ENCODE measurements at places on chromosomes 5 and 9.

GRCh38 chr9:127586096-127586495 lies 26.0 kb upstream of the STXBP1 start:
- no peak for DNase-seq

GRCh38 chr5:50766462-50766861 lies 100.0 kb downstream of the PARP8 start:
- DNase-seq, result no peak

- DNase-seq, result no peak
Observed at GRCh38 chr5:153372425-153373129, 117.9 kb upstream of the GRIA1 start.

DNA sequence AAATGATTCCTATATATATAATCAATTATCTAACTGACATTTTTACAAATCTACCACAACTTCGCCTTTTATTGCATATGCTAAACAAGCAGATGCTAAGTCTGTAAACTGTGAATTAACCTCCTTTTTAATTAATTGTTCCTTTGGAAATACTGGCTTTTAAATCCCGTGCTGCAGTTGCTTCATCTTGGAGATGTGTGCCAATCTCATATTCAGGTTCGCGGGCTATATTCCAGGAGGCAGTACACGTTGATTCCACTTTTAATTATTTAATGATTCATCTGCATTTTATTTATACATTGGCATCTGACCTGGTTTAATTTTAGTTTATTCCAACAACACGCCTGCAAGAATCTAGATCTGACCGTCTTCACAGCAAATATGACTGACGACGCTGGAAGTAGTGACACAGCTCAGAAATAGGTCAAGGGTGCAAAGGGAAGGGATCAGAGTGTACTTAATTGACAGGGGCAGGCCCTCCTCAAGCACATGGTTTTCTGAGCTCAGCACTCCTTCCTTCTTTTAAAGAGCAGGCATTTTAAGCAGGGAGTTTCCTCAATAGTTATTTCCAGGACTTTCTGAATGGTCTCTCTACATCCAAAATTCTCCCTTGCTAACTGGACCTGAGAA lies 125.2 kb downstream of the GLIS3 start:
- no peak for DNase-seq

DNA sequence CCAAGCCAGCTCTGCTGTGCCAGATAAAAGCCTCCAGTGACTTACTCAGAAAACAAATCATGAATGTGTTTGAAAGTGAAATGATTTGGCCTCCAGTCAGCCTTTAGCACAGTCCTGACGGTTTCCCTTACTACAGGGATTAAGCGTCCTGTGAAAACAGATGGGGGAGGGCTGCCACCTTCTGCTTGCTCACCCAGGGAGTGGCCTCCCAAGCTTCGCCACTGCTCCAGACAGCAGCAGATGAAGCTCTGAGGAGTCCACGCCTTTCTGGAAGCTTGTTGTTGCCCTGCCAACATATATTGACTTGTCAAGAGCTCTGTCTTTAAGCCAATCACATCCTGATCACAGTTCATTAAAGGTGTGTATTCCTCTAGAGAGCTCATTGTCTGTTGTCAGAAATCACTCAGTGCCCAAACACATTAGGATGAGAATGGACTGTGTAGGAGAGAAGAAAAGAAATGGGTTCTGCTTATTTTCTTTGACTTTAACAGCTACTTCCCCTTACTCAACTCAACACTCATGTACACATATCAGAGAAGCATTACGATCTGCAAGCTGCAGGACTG lies 4.9 kb upstream of the FYB1 start:
- no peak for DNase-seq

- DNase-seq, result peak; percentile 55
Observed at GRCh38 chr9:97632248-97632984, 752 bp downstream of the TSTD2 start.

DNA sequence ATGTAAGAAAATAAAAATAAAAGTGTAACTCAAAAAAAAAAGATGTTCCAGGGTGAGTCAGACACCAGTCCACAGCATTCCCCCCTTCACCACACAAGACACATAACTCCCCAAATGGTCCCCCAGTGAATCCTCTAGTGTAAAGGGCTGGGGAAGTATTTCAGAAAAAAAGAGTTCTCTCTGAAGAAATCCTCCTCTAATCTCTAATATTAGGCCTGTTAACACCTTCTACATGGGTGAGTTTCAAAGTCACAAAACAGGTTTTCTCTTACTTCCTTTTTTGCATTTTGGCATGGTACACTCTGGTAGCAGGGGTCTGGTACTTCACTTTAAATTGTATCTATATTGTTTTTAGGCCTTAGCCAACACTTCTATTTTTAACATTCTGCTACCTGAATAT lies 28.2 kb downstream of the RNF145 start:
- no peak for DNase-seq

DNA sequence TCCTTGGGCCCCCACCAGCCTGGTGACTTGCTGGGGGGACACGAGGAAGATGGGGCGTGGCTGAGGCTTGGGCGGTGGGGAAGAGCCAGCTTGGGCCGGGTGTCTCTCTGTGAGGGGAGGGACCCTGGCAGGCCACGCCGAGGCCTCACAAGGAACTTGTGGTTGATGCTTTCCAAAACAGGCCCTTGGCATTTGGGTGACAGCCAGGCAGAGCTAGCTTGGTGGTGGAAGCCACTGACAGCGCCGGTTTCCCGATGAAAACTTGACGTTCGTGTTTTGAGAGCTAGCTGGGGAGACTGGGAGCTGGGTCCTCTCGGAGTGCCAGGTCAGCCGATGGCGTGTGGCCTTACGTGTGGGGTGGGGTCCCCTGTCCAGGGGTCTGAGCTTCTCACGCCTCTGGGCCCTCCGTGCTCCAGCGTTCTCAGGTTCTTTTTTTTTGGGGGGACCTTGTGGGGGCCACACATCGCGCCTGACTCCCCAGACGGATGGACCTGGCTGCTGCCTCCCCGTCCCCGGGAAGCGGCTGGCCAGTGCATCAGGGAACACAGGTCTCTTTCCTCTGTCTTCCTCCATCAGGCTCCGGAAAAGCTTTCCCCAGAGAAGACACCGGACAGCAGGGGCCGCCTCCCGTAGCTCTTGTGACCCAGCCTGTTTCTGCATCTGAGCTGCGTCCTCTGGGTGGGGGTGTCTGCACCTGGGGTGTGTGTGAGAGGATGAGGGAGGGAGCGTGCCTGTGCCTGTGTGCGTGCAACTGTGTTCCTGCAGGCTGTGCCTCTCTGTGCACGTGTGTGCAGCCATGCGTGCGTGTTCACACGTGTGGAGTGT lies 129.3 kb upstream of the LPCAT1 start:
- no peak for DNase-seq

DNA sequence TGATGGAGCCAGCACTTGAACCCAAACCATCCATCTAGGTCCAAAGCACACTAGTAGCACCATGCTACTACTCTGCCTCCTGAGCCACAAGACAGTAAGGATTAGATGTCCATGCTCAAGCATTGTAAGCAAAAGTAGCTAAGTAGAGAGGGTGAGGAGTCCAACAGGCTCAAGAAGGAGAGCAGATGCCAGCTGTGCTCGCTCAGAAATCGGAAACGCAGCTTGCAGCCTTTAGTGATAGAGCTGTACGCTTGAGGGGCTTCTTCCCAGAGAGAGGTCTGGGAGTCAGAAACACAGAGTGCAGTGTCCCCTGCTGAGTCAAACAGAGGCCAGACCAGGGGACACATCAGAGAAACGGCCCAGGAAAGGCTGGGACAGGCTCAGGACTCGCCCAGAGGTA lies 32.7 kb upstream of the GABRP start:
- no peak for DNase-seq

- DNase-seq, result no peak
Observed at GRCh38 chr9:72292256-72292682, 72.7 kb downstream of the ZFAND5 start.

DNA sequence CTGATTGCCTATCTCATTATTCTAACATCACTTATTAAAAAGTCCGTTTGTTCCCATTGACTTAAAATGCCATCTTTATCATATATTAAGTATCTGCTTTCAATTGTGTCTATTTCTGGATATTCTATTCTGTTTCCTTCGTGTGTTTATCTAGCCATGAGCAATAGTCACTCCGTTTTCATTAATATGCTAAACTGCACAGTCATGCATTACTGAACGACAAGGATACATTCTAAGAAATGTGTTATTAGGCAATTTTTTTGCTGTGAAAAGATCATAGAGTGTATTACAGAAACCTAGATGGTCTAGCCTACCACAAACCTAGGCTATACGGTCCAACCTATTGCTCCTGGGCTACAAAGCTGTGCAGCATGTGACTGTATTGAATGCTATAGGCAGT lies 482.9 kb downstream of the IRX1 start:
- no peak for DNase-seq
